Endodermal cell (in vitro differentiated cells): ENCODE measurements at places on chromosomes 4 and X. TPM values are rescaled to one million over a fixed set of nuclear protein-coding genes. Genes with fewer than 3 reads are reported as not detected.

The ZXDA gene
- total RNA-seq, result not detected in 3 replicates

The HPGDS gene
- total RNA-seq, result not detected in 3 replicates

The TEX11 gene
- 0.68 to 0.76 TPM (median 0.75 TPM) in 3 replicates for total RNA-seq

The DIAPH2 gene
- total RNA-seq, result 48.9 and 51.8 TPM in 2 replicates

The ADAMTS3 gene
- 6.8 to 13.3 TPM (median 13.0 TPM) in 3 replicates for total RNA-seq

The PPP4R3C gene
- not detected in 3 replicates for total RNA-seq

The DMRTC1 gene
- total RNA-seq, result 0.31 to 0.36 TPM in 2 of 3 replicates, not detected in the other

The MAGEA12 gene
- not detected in 2 replicates for total RNA-seq

DNA sequence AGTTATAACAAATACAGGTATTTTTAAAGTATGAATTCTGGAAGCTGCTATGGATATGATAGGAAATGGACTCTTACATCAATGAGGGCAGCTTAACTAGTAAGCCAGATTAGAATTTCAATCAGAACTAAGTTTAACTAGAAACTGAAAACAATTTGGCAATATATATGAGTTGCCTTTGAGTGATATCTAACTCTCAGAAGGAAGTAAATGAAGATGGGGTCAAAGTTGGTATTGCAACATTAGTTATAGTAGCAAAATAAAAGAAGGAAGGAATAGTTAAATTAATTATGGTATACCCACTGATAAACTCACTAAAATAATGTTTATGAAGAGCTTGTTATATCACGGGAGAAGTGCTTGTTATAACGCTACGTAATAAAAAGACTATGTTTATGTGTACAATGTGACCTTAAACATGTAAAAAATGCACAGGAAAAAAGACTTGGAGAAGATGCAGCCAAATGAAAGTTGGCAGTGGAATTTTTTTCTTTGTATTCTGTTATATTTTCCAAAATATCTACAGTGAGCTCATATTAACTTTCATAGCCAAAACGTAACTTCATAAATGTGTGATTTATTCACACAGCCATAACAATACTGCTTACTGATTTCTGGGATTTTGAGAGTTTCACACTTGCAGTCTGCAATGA lies 34.5 kb downstream of the PHKA2 start:
- no peak for DNase-seq

GRCh38 chrX:107713543-107714205 lies 61.9 kb downstream of the TSC22D3 start:
- DNase-seq, result peak; percentile 33

GRCh38 chr4:88709989-88710388 lies 12.4 kb upstream of the NAP1L5 start:
- DNase-seq, result no peak

DNA sequence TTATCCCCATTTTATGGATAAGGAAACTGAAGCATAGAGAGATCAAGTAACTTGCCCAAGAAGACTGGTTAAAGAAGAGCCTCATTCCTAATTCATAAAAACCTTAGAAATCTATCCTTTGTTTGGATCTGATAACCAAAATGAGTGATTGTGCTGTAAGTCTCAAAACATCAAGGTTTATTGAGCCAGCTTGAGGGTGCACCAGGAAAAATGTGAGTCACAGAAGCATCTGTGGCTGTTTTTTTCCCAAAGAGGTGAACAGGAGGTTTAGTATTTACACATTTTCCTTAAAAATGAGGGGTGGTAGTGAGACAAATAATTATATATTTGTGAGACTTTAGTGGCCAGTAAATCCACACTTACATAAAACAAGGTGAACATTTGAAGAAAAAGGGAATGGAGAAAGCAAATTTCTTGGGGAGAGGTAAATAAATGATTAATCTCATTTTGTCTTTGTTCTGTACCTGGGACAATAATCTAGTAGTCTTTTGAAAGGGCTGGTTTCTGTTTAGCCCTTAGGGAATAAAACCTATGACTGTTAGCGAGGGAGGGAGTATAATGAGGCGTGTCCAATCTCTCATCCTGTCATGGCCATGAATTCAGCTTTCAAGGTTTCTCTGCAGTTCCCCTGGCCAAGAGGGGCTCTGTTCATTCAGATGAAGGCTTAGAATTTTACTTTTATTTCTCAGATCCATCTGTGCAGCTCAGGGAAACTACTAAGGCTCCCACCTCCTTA lies 12.2 kb upstream of the FMR1 start:
- DNase-seq, result no peak

- no peak for DNase-seq
Observed at GRCh38 chr4:146269228-146269653, 54.9 kb downstream of the REELD1 start.

GRCh38 chr4:122765692-122766352 lies 33.3 kb downstream of the BBS12 start:
- no peak for DNase-seq

DNA sequence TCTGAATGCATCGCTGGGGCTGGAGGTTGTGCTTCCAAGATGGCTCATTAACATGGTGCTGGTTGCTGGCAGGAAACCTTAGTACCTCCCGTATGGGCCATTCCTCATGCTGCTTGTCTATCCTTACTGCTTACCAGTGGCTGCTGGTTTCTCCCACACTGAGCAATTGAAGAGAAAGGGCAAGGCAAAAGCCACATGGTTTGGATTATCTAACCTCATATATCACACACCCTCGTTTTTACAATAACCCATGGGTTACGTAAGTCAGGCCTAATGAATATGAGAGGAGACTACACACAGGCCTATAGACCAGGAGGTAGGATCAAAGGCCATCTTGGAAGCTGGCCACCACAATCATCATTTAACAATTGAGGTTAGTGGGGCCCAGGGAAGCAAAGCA lies 141.8 kb upstream of the EDNRA start:
- no peak for DNase-seq

DNA sequence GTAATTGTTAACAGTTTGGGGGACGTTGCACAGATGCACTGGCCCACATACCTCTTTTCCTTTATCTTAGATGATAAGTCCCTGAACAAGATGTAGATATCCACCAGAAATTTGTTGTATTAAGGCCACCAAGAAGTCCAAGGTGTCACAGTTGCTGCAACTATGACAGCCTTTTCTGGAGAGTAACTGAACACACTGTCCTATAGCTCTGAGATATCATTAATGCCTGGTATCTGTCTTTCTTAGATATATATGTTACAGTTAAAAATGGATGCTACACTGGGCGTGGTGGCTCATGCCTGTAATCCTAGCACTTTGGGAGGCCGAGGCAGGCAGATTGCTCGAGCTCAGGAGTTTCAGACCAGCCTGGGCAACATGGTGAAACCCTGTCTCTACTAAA lies 77.8 kb upstream of the PRDX4 start:
- no peak for DNase-seq

DNA sequence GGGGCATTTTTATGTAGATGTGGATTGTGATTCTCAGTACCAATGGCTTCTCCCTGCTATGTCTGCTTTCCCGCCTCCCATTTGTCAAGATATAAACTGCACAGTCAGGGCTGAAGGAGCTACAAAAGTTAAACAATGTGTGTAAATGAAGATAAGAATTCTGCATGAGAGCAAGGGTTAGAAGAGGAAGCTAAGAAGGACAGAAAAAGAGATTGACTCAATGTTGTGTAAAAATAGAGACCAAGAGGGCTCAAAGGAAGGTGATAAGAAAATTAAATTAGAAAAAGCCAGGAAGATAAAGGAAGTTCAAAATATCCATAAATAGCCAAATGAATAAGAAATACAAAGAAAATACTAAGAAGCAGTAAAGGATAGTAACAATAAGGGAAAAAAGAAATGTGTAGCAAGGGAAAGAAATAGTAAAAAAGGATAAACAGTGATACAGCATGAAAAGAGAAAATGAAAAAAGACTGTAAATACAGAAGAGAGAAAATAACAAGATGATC lies 82.5 kb downstream of the AMELX start:
- DNase-seq, result no peak

- no peak for DNase-seq
Observed at GRCh38 chr4:120304801-120305200, 238.2 kb upstream of the MAD2L1 start.

- DNase-seq, result peak; percentile 61
Observed at GRCh38 chr4:139144911-139145551, 32.0 kb downstream of the ELF2 start.

- no peak for DNase-seq
Observed at GRCh38 chrX:72609313-72609712, 36.7 kb upstream of the HDAC8 start.

GRCh38 chr4:84498203-84498934 lies 723 bp downstream of the NKX6-1 start:
- peak; percentile 78 for DNase-seq

GRCh38 chrX:18793601-18794089 lies 86.2 kb downstream of the PPEF1 start:
- peak; percentile 46 for DNase-seq

DNA sequence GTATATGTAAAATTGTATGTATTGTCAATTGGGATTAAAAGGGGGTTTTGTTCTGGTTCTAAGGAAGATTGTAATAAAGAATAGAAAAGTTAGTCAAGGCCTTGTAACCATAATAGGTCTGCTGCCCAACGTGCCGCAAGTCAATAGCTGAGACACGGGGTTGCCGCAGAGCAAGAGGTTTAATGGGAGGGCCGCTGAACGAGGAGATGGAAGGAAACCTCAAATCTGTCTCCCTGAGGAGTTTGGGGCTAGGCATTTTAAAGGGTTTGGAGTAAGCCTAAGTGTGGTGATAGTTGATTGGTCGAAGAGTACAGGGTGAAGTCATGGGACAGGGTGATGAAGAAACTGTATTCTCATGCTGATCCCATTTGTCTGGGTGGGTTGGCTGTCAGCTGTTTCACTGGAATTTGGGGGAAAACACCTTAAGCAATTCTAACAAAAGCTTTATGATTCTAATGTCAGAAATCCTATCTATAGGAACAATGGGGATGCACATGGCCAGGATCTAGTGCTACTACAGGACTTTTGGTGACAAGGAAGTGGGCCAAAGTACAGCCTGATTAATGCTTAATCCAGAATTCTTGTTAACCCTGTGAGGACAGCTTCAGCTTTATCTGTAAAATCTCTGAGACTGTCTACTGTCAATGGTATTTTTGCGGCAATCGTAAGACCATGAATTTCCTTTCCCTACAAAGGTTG lies 86.9 kb downstream of the RELL1 start:
- DNase-seq, result no peak

DNA sequence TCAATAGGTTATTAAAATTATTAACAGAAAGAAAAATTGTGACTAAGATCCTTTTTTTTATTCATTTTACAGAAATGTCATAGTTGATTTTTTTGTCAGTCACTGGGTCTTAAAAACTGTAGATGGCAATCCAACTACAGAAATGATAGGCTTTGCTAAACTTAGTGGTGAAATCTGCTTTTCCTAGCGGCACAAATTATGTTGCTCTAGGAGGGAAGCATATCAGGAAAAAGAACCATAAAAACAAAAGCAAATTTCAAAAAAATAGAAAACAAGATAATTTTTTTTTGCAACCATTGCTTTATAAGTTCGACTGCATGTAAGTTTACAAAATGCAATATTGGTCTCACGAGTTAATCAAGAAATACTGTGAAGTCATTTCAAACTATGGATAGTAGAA lies 443.5 kb upstream of the IGFBP7 start:
- DNase-seq, result no peak

- no peak for DNase-seq
Observed at GRCh38 chrX:9302381-9302780, 162.5 kb upstream of the TBL1X start.

- DNase-seq, result no peak
Observed at GRCh38 chr4:20367446-20367845, 115.7 kb downstream of the SLIT2 start.

- no peak for DNase-seq
Observed at GRCh38 chr4:108570993-108571569, 49.3 kb upstream of the RPL34 start.

DNA sequence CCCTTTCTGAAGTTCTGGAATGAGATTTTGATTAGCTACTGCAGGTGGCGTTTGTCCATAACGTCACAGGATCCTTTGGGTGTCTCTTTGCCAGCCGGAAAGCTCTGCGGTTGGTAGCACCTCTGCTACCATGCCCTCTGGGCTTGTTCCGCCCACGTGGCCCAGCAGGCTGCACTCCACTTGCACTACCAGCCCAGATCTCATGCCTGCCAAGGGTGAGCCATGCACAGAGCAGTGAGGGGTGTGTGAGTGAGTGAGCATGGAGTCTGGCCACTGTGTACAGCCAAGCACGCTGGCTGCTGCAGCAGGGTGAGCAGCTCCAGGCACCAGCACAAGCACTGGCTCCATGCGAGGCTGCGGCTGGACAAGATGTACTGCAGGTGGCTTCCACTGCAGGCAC lies 6.6 kb upstream of the HNRNPD start:
- no peak for DNase-seq

GRCh38 chr4:180926277-180926676 lies 1316.9 kb upstream of the TENM3 start:
- peak; percentile 47 for DNase-seq
